Caco-2 (cell line): ENCODE measurements at places on chromosomes 1 and 21.

DNA sequence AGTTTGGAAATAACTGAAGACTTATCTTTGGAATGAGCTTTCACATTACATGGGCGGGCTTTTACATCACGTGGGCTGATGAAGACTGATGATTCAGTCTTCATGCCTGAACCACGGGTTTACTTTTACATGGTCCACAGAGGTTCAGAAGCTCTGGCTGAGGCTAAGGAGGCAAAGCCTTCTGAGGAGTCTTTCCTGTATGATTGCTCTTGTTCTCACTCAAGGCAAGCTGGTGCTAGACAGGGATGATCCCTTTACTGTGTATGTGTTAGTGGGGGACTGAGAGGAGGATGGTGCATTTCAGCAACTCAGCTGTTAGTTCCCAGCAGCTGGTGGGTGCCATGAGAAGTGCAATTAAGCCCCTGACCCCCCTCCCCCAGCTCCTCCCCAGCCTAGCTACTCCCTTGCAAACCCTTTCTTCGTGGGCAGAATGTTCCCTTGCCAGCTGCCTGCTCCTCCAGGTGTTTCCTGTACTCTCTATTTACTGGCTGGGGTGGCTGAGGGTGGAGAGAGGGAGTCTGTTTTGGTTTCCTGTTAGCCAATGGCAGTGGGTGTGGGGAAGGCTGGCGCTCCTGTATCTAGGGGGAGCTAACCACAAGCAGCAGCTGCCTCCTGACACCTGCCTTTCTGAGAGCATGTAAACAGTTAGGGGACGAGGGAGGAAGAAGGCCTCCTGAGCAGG, 15.4 kb downstream of the BTG2 start:
- H3K4me3 ChIP-seq, result no peak overlapping the region
- DNase-seq, result no peak
- H3K27me3 ChIP-seq, result no peaks in the 10 kb centered on the region
- no peaks in the 10 kb centered on the region for H3K36me3 ChIP-seq
- peaks cover 18% of the 10 kb centered on the region for H3K4me1 ChIP-seq

- H3K4me1 ChIP-seq, result no peaks in the 10 kb centered on the region
- H3K27me3 ChIP-seq, result no peaks in the 10 kb centered on the region
- no peak for DNase-seq
These were observed 115.7 kb upstream of the CACYBP start for GRCh38 chr1:174884038-174884437.

GRCh38 chr1:216224233-216224632, 199.0 kb downstream of the USH2A start:
- no peaks in the 10 kb centered on the region for H3K4me1 ChIP-seq
- H3K27ac ChIP-seq, result no peak overlapping the region
- no peak overlapping the region for H3K4me3 ChIP-seq
- DNase-seq, result no peak
- no peaks in the 10 kb centered on the region for H3K36me3 ChIP-seq

GRCh38 chr1:71049951-71050598, 2.5 kb upstream of the PTGER3 start:
- H3K27ac ChIP-seq, result no peak overlapping the region
- H3K27me3 ChIP-seq, result no peaks in the 10 kb centered on the region
- no peaks in the 10 kb centered on the region for H3K4me1 ChIP-seq
- H3K4me3 ChIP-seq, result no peak overlapping the region
- no peaks in the 10 kb centered on the region for H3K36me3 ChIP-seq

DNA sequence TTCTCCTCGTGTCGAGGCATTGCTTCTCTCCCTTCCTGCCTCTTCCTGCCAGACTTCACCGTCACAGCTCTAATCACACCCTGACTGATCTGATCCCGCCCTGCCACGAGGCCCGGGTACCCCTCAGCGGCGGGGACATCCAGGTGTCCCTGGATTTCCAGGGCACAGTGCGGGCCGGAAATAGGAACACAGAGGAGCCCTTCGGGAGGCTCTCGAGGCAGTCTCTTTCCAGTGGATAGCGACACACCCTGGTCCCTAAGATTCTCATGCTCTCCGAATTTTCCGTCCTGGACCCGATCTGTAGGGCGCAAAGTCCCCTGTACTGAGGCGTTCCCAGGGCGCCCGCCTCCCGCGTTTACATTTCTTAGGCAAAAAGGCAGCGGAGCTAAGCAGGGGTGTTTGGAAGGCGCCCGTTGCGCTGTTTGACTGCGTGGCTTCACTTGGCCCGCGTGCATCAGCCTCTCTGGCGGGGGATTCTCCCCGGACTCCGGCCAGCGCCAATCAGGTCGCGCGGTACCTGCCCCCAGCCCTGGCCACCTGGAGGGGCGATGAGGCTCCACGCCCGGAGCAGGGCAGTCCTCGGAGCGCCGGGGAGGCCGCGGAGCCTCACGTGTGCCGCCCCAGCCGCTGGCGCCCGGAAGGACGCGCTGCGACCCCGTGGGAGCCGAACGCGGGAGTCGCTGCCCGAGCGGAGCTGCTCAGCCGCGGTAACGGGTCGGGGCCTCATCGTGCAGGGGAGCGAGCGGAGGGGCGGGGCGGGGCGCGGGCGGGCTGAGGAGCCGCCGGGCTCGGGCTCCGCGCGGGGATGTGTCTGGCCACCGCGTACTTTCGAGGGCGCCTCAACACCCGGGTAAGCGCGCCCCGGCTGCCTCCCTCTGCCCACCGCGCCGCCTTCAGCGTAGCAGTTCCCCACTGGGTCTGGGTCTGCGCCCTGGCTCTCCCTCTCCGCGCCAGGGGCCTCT, at the start of gene FAM163A:
Gene FAM163A, plus strand, starts transcription at position 575 of the 962 bp plus-strand sequence. CDS start 69,807 bp downstream, outside the sequence.
- no peak for DNase-seq
- no peaks in the 10 kb centered on the region for H3K36me3 ChIP-seq
- no peak within 1 kb of the TSS for H3K4me3 ChIP-seq
- no peak within 1 kb of the TSS for H3K27ac ChIP-seq

- H3K27me3 ChIP-seq, result no peaks in the 10 kb centered on the region
- H3K4me1 ChIP-seq, result no peaks in the 10 kb centered on the region
- H3K27ac ChIP-seq, result no peak overlapping the region
- peak; percentile 65 for DNase-seq
- H3K4me3 ChIP-seq, result no peak overlapping the region
These were observed 9.8 kb upstream of the F5 start for GRCh38 chr1:169595764-169596711.

- no peaks in the 10 kb centered on the region for H3K36me3 ChIP-seq
- peak overlapping the region; percentile 81 for H3K27ac ChIP-seq
- peaks cover 71% of the 10 kb centered on the region for H3K4me1 ChIP-seq
- DNase-seq, result peak; percentile 77
- no peaks in the 10 kb centered on the region for H3K27me3 ChIP-seq
- H3K4me3 ChIP-seq, result no peak overlapping the region
These were observed 21.4 kb downstream of the TGFB2 start for GRCh38 chr1:218366322-218367052.

DNA sequence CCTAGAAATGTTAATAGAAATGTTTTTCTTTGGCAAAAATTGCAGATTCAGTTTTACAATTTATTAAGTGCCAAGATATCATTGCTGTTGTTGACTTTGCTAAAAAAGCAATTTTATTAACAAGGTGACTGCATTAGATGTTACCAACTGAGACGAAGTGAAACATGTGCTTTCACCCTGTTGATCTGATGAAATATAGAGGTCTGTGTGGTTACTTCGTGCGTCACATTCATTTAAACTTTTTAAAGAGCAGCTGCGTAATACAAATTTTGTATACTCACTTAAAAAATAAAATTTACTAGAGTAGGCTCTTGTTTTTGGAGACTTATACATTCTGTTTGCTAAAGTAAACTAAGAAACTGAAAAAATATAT, 465.7 kb downstream of the USP25 start:
- H3K4me3 ChIP-seq, result no peak overlapping the region
- no peaks in the 10 kb centered on the region for H3K27me3 ChIP-seq
- H3K4me1 ChIP-seq, result peaks cover 4% of the 10 kb centered on the region; the same call in 1 of the 2 replicates
- no peak for DNase-seq
- no peak overlapping the region for H3K27ac ChIP-seq
- no peaks in the 10 kb centered on the region for H3K36me3 ChIP-seq

DNA sequence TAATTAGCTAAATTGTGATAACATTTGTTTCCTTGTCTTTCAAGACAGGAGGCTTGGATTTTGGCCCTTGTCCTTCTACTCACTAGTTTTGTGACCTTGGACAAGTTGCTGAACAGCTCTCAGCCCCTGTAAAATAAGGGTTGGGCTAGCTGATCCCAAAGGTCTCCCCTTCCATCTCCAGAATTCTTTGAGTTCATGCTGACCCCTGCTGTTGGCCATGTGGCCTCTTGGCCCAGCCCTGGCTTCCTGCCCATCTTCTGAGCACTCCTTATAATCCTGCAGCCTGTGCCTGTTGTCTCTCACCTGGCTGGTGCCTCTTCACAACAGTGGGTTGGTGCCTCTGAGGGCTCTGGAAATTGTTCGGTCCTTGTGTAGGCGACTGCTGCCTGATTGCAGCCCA, 10.1 kb downstream of the PTGFRN start:
- peaks cover 11% of the 10 kb centered on the region for H3K4me1 ChIP-seq
- DNase-seq, result no peak
- no peaks in the 10 kb centered on the region; the same call in 1 of the 2 replicates for H3K36me3 ChIP-seq
- no peak overlapping the region for H3K4me3 ChIP-seq
- no peak overlapping the region for H3K27ac ChIP-seq

GRCh38 chr1:46522969-46523320, 28.5 kb downstream of the KNCN start:
- H3K27ac ChIP-seq, result no peak overlapping the region
- no peak for DNase-seq
- H3K36me3 ChIP-seq, result no peaks in the 10 kb centered on the region
- H3K4me3 ChIP-seq, result no peak overlapping the region
- no peaks in the 10 kb centered on the region for H3K27me3 ChIP-seq
- H3K4me1 ChIP-seq, result no peaks in the 10 kb centered on the region
